Globus pallidus (tissue), 1 donor: ENCODE measurements at places on chromosomes 4 and X.

DNA sequence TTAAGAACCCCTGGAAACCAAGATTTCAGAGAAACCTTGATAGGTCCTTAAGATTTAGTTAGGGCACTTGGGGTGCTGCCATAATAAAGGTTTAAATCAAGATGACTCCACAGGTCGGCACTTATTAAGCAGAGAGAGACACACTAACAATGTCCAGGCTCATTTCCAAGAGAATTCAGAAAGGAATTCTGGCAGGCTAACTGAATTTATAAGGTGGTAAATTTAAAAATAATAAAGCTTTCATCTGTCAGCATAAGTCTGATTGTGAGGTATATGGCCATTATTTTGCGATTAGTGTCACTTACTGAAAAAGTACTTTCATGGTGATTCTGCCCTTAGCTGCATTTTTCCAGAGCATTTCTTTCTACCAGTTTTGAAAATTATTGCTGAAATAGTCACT, 472.7 kb downstream of the ARAP2 start:
- DNase-seq: no peak

- DNase-seq: no peak
Observed at GRCh38 chr4:104248726-104249125, 246.0 kb downstream of the CXXC4 start.

DNA sequence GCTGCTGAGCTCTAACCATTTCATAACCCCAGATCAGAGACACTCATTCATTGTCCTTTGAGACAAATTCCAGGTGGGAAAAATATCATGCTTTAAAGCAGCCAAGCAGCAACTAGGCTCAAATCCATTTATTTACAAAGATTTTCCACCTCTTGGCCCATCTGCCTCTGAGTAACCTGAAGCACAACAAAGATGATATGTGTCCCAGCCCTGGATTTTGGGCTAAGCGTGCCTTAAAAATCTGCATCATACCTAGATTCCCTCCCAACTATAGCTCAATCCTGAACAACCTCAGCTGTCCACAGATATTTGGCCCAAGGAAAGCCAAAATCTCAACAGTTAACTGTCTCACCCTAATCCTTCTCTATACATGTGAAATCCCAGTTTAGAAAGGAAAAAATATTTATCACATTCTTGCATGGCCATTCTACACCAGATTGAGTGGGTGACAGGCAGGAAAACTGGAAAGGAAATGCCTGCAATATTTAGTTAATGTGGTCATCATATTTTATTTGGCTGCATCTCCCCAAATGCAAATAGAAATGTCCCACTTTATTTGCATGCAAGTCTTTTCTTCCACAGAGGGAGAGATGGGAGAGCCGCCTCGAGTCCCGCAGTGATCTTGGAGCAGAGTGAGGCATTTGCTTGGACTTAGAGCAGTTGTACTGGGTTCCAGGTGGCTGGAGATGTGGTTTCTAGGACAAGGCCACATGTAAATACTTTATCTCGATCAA, 146.4 kb upstream of the EOLA2 start:
- no peak for DNase-seq

DNA sequence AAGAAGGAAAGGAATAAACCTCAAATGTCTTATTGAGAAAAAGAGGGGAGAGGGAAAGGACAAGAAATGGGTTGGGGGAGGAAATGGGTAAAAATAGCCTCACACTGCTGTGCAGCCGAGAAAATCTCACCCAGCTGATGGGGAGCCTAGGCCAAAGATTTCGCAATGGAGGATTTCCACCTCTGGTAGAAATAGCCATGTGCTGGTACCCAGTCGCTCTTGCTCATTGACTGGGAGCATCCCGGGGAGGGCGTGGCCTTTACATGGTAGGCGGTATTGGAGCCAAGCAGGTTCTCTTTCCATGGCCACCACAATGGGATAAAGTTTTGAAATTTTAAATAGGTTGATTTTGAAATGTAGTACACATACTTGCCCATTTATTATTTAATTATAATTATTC, 255.1 kb upstream of the LDB2 start:
- no peak for DNase-seq

GRCh38 chr4:114072781-114073180, 93.3 kb upstream of the ARSJ start:
- DNase-seq: no peak

- no peak for DNase-seq
Observed at GRCh38 chrX:154821523-154821922, 12.9 kb downstream of the SMIM9 start.

DNA sequence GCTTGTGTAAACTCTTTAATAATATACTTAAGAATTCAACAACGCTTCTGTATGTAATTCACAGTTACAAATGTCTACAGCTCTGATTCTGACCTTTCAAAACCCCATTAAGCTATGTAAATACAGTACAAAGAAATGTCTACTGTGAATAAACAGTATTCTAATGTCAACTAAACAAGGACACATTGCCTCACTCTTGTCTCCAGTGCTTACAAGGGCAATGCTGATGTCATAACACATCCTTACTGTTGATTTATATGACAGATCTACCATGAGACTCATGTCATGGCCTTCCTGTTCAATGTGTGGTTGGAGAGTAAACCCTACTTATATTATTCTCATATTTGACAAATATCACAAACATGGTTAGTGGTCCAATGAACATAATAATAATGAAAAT, 256.1 kb upstream of the ADGRL3 start:
- DNase-seq: no peak

DNA sequence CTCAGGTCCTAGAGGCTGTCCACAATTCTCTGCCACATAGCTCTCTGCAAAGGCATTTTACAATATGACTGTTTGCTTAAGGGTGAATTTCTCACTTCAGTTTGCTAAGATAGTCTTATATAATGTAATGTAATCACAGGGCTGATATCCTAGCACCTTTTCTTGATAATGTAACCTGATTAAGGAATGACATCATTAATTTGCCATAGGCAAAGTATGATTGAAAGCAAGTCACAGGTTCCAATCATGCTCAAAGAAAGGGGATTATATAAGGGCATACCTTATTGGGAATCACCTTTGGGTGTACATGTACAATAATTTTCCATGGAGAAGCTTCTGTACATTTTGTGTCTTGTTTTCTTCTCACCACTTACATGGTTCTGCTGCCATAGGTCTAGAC, 18.9 kb downstream of the GNRHR start:
- no peak for DNase-seq

DNA sequence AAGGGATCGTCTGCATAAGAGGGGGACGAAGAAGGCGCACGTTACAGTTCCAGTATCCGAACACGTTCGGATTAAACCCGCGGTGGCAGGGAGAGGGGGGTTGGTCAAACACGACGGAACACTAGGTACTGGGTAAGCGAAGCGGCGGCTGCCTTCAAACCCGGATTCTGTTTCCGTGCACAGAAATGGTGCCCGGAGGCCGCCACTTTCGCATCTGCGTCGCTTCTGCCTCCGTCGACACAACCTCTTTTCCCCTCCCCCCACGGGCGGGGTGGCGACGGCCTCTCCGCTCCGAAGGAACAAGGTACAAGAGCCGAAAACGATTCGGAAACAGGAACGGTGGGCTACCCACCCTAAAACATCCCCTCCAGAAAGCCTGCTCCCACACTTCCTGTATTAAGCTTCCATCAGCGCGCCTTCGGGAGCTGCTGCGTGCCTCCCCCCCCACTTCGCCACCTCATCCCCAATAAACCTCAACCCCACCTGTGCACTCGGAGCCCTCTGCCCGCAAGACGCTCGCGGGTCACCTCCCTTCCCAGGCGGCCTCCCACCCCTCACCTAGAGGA, 667 bp downstream of the G3BP2 start:
- peak; percentile 47 for DNase-seq

- DNase-seq: no peak
Observed at GRCh38 chr4:128775916-128776315, 33.6 kb upstream of the JADE1 start.

DNA sequence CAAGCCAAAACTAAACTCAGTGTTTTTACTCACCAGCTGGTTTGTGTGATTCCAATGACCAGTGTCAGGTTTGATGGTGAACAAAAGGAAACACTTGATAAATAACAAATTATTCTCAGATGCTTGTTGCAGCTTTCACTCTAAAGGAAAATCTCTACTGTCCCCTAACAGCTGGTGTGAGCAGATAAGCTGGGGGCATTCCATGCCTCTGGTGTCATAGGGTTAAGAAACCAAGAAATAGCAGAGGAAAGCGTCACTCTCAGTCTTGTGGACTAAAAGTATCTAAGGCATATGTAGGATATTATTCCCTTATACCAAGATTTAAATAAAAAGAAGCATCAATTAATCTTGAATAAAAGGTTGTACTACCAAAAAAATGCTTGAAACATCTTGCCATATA, 24.3 kb downstream of the TRPC5 start:
- DNase-seq: no peak

DNA sequence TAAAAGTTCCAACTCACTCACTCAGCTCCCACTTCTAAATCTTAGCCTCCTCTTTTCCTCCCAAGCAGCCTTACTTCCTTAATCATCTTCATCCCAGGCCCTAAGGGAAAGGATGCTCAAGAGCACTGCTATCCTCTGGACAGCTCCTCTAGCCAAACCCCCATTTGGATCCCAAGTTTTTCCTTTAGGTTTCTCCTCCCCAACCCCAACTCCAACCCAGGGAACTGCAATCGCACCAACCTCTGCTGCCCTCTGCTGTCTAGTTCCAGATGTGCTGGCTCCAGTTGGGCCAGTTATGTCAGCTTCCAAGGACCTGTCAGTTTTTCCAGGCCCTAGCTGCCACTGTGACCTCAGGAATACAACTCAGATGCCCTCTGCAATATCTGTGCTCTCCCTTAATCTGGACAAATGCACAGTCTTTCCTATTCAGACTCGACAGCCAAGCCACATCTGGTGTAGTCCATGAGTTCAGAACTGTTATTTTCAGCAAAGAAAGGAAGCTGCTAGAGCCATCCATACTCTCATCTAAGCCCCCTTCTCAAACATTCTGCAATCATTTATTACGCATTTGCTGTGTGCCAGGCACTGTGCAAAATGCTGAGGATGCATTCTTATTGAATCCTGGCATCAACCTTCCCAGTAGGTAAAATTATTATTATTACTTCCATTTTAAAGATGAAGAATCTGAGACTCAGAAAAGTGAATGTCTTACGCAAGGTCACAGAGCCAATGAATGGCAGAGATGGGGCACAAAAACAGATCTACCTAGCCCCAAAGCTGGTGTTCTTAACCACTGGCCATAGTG, 12.3 kb upstream of the XPNPEP2 start:
- DNase-seq: peak; percentile 66

DNA sequence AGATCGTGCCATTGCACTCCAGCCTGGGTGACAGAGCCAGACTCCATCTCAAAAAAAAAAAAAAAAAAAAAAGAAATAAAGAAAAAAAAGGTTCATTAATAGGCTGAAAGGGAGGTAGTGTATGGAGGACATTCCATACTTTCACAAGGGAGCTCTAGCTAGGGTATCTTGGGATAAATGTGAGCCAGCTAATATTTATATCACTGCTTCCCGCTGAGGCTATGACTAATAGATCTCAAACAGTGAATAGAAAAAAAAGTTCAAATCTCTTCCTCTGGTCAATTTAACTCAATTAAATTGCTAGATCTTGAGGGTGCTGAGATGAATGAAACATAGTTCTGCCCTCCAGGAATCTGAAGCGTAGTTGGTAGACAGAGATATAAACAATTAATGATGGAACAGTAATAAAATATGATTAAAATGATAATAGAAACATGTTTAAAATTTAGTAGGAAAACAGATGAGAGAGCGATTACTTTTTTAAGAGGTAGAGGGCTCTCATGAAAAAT, 55.7 kb upstream of the SHISA3 start:
- DNase-seq: no peak

DNA sequence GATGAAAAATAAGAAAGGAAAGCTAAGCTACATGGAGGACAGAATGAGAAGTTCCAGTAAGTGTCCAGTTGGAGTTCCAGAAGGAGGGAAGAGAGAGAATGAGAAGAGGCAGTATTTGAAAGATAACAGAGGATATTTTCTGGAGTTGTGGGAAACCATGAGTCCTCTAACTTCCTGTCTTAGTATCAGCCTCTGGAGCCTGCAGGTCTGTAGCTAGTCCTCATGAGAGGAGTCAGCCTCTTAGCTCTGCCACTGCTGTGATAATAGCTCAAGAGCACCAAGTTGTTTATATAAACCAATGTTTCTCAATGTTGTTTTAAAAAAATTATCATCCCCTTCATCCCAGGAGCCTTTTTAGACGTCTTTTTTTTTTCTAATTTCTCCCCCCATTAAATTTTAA, 2.4 kb upstream of the PLAC1 start:
- DNase-seq: no peak

- no peak for DNase-seq
Observed at GRCh38 chr4:95426455-95426854, 122.3 kb downstream of the UNC5C start.

- DNase-seq: peak; percentile 12
Observed at GRCh38 chr4:140637836-140638235, 69.1 kb upstream of the UCP1 start.

DNA sequence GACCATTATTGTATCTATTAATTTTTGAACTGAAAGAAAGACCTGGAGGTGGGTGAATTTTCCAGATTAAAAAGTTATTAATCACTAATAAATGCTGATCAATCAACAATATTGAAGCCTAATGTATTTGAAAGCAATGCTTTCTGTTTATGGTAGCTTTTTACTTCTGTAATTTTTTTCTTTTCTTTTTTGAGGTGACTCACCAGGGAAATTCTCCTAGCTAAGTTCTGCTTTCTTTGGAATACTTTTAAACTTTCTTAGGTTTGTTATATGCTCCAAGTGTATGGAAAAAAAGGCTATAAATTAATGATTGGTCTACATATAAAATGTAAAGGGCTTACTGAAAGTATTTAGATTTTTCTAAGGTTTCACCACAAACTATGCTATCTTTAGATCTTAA, 94.2 kb downstream of the MBNL3 start:
- no peak for DNase-seq

DNA sequence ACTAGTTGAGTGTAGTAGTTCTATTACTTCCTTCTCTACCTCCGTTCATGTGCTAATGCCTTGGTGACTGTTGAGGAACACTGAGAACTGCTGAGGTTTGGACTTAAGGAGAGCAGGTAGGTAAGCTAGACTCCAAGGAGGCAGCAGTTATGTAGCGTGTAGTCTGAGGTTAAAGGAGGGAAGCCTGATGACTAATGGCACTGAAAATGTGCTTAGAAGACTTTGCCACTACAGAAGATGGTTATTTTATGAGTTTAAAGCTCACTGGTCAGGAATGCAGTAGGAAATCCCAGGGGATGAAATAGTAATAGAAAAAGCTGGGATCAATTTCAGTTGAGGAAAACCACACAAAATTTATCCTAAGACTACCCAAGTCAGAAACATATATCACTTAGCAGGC, 1077.3 kb downstream of the RAPGEF2 start:
- no peak for DNase-seq

GRCh38 chr4:86031927-86032326, 327.9 kb downstream of the MAPK10 start:
- DNase-seq: no peak

GRCh38 chrX:109632906-109633504, 8.0 kb upstream of the KCNE5 start:
- peak; percentile 11 for DNase-seq

DNA sequence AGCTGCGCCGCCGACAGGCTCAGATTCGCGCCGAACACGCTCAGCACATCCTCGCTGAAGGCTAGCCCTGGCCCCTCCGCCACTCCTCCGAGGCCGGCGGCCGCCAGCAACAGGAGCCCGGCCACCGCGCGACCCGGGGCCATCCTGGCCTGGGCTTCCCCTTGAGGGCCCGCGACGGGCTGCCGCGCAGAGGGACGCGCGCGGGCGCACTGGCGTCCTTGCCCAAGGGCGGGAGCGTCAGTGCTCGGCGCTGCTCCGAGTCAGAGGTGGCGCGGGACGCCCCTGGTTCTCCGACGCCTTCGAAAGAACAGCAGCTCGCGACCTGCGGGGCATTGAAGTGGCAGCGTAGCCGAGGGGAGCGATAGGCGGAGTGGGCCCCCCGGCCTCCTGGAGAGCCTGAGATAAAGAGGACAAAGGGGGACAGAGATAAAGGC, 745 bp downstream of the SLC39A8 start:
- DNase-seq: peak; percentile 19
